ENCODE measurements at places on chromosomes 3 and 15.

GRCh38 chr3:65532215-65532614, 506.5 kb downstream of the MAGI1 start:
- DNase-seq = no peak
- H3K4me1 ChIP-seq = no peaks in the 10 kb centered on the region
- no peak overlapping the region for H3K4me3 ChIP-seq
- H3K27ac ChIP-seq = no peak overlapping the region

DNA sequence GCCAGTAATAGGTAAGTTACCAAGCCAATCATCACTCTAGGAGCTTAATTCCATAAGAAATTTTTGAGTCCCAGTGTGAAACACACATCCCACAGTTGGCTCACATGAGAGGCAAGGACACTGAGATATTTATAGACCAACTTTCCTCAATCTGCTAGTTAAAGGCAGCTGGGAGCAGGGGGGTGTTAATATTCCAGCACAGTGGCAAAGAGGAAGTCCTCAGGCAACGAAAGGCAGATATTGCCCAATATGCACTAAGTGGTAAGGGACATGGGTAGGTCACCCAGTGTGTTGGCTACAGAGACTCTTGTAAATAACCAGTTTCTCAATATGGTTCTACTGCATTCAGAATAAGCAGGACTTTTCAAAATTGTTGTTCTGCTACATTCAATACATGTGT, 61.0 kb downstream of the TOP2B start:
- no peak overlapping the region for H3K27ac ChIP-seq
- H3K27me3 ChIP-seq = no peaks in the 10 kb centered on the region
- H3K36me3 ChIP-seq = no peaks in the 10 kb centered on the region
- no peak for DNase-seq

DNA sequence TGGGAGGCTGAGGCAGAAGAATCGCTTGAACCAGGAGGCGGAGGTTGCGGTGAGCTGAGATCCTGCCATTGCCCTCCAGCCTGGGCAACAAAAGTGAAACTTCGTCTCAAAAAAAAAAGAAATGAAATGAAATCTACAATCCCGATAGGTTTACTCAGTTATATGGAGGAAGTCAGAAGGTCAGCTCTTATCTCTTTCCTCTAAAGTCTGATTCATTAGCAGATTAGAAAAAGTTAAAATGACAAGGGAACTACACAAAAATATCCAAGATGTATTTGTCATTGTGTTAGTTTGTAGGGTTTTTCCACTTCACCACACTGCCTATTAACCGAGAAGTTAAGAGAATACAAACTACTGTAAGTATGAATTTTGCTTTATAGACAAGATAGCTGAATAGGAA, 420.6 kb downstream of the SHQ1 start:
- no peaks in the 10 kb centered on the region for H3K36me3 ChIP-seq
- no peak overlapping the region for H3K4me3 ChIP-seq
- H3K27me3 ChIP-seq = no peaks in the 10 kb centered on the region
- peaks cover 9% of the 10 kb centered on the region for H3K4me1 ChIP-seq
- DNase-seq = no peak

- no peak overlapping the region for H3K27ac ChIP-seq
- no peaks in the 10 kb centered on the region for H3K36me3 ChIP-seq
- no peak for DNase-seq
- no peaks in the 10 kb centered on the region for H3K4me1 ChIP-seq
- H3K27me3 ChIP-seq = no peaks in the 10 kb centered on the region
Measured at GRCh38 chr3:86788371-86788770, 202.6 kb downstream of the VGLL3 start.

DNA sequence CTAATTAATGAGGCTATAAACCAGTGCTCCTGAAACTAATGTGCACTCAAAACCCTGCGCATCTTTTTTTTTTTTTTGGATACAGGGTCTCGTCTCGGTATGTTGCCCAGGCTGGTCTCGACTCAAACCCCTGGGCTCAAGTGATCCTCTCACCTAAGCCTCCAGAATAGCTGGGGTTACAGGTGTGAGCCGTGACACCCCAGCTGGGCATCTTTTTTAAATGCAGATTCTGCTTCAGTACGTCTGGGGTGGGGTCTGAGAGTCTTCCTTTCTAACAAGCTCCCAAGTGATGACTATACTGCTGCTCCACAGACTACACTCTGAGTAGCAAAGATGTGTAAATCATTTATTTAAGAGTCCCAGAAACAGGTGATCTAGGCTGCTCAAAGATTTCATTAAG, 73.0 kb downstream of the BFSP2 start:
- DNase-seq = no peak
- H3K4me3 ChIP-seq = no peak overlapping the region
- no peaks in the 10 kb centered on the region for H3K36me3 ChIP-seq
- no peak overlapping the region for H3K27ac ChIP-seq
- peaks cover 14% of the 10 kb centered on the region for H3K4me1 ChIP-seq
- no peaks in the 10 kb centered on the region for H3K27me3 ChIP-seq

DNA sequence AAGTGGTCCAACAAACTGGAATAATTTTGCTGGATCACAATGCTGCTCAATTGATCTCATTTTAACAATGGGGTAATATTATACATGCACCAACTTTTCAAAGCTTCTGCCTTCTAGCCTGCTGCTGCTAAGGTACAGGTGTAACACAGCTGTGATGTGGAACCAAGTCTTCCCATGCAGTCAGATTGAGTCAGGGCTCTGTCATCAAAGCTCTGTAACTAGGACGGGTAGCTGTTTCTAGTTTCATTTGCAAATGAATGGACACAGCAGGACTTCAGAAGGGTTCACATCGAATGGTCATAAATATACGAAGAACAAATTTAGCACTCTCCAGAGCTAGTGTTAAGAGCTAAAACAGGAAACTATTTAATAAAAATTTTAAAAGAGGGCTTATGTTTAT, 189.2 kb downstream of the USP13 start:
- no peaks in the 10 kb centered on the region for H3K27me3 ChIP-seq
- no peak overlapping the region for H3K27ac ChIP-seq
- no peaks in the 10 kb centered on the region for H3K4me1 ChIP-seq
- DNase-seq = no peak
- H3K4me3 ChIP-seq = no peak overlapping the region
- no peaks in the 10 kb centered on the region for H3K36me3 ChIP-seq

DNA sequence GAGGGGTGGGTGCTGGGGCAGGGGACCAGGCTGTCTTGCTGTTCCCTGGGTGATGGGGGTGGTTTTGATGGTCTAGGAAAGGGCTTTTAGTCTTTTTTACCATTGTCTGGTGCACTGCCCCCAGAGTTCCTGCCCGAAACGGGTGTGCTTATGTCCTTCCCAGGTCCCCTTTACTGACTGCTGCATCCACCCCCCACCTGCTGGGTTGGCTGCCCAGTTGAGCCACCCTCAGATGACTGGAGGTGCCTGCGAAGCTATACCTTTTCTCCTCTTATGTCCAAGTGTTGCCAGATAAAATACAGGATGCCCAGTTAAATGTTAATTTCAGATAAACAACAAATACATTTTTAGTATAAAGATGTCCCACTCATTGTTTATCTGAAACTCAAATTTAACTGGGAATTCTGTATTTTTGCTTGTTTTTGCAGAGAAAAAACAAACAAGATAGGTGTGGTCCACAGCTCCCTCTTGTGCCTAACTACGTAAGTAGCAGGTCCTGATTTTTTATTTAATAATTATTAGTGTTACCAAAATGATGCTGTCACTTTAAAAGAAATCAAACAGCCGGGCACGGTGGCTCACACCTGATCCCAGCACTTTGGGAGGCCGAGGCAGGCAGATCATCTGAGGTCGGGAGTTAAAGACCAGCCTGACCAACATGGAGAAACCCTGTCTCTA, 6.1 kb upstream of the RPP14 start:
- no peaks in the 10 kb centered on the region for H3K4me1 ChIP-seq
- H3K4me3 ChIP-seq = no peak overlapping the region
- peaks cover 20% of the 10 kb centered on the region for H3K27me3 ChIP-seq
- no peak overlapping the region for H3K27ac ChIP-seq
- no peak for DNase-seq

GRCh38 chr3:58654466-58654865, 12.1 kb downstream of the FAM3D start:
- H3K36me3 ChIP-seq = no peaks in the 10 kb centered on the region
- no peak overlapping the region for H3K4me3 ChIP-seq
- H3K27ac ChIP-seq = no peak overlapping the region
- H3K27me3 ChIP-seq = no peaks in the 10 kb centered on the region
- peaks cover 19% of the 10 kb centered on the region for H3K4me1 ChIP-seq

DNA sequence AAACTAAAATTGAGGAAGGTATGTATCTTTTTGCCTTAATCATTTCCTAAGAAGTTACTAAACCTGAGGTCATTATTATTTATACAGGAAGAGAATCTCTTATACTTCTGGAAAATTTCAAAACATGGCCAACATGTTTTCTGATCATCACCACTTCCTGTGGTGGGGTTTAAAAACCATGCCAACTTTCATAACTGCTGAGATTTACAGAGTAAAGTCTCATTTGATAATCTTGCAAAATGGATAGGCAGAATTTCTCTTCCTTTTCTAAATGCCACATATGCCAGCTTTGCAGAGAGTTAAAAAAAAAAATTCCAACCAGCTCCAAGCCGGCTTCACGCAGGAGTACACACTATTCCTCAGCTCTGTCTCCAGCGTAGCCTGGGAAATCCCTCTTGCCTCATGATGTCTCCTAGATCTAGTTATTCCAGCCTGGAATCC, 124.3 kb upstream of the SPRED1 start:
- H3K36me3 ChIP-seq = no peaks in the 10 kb centered on the region
- H3K27me3 ChIP-seq = no peaks in the 10 kb centered on the region
- peaks cover 33% of the 10 kb centered on the region for H3K4me1 ChIP-seq

- no peaks in the 10 kb centered on the region for H3K27me3 ChIP-seq
- DNase-seq = no peak
- H3K4me1 ChIP-seq = no peaks in the 10 kb centered on the region
- no peaks in the 10 kb centered on the region for H3K36me3 ChIP-seq
Measured at GRCh38 chr3:114231616-114232015, 5.8 kb downstream of the ZNF80 start.

DNA sequence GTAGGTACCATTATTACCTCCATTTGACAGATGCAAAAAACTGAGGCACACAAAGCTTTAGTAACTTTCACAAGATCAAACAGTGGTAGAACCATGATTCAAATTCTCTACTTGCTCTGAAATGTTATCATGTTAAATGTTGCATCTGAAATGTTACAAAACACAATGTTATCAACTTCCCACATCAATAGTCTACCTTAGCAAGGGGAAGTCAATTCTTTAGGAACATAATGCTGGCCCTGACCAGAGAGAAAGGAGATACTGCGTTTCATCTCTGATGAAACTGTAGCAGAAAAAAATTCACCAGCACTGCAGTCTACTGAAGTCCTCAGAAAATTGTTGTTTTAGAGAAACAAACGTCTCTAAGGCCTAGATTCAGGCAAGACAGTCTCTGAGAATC, 174.1 kb downstream of the SATB1 start:
- H3K36me3 ChIP-seq = no peaks in the 10 kb centered on the region
- H3K27ac ChIP-seq = no peak overlapping the region
- no peaks in the 10 kb centered on the region for H3K27me3 ChIP-seq
- no peak overlapping the region for H3K4me3 ChIP-seq
- no peaks in the 10 kb centered on the region for H3K4me1 ChIP-seq

GRCh38 chr3:83662381-83662960, 1296.3 kb upstream of the CADM2 start:
- no peaks in the 10 kb centered on the region for H3K36me3 ChIP-seq
- no peak overlapping the region for H3K27ac ChIP-seq
- H3K4me1 ChIP-seq = no peaks in the 10 kb centered on the region
- DNase-seq = no peak
